Thoracic aorta (tissue), 2 donors: ENCODE measurements at places on chromosomes 2 and 18.

GRCh38 chr2:71336384-71336783 lies 4.8 kb downstream of the ZNF638 start:
- DNase-seq = no peak

DNA sequence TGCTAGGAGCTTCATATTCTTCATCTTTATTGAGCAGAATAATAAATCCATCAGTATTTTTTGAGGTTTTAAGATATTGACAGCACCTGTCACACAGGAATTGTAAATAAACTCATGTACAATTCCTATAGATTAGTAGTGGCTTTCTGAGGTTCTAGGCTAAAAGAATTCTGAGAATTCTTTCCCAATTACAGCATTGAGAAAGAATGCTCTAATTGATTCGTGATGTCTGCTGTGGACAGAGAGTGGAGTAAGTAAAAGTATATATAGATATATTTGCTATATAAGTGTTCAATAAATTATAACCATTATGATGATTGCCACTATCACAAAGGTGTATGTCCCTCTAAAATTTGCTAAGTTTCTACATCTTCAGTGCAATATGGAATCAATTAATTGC lies 186.5 kb upstream of the NRP2 start:
- DNase-seq = no peak

- no peak for DNase-seq
Measured at GRCh38 chr2:51424418-51424817, 392.5 kb upstream of the NRXN1 start.

- no peak for DNase-seq
Measured at GRCh38 chr18:22034276-22034675, 135.1 kb upstream of the GATA6 start.

- DNase-seq = no peak
Measured at GRCh38 chr2:133888621-133889219, 320.5 kb upstream of the NCKAP5 start.

- DNase-seq = no peak
Measured at GRCh38 chr18:11391661-11392060, 217.7 kb upstream of the SLC35G4 start.

- no peak for DNase-seq
Measured at GRCh38 chr2:240424341-240425235, 10.9 kb upstream of the GPC1 start.

GRCh38 chr2:96815326-96816126 lies 542 bp upstream of the CNNM3 start:
- DNase-seq = no peak

- no peak for DNase-seq
Measured at GRCh38 chr2:167100506-167100905, 212.2 kb downstream of the XIRP2 start.

GRCh38 chr18:39051013-39051412 lies 1485.4 kb upstream of the CELF4 start:
- DNase-seq = no peak

GRCh38 chr2:45698554-45698953 lies 47.1 kb downstream of the PRKCE start:
- DNase-seq = no peak

DNA sequence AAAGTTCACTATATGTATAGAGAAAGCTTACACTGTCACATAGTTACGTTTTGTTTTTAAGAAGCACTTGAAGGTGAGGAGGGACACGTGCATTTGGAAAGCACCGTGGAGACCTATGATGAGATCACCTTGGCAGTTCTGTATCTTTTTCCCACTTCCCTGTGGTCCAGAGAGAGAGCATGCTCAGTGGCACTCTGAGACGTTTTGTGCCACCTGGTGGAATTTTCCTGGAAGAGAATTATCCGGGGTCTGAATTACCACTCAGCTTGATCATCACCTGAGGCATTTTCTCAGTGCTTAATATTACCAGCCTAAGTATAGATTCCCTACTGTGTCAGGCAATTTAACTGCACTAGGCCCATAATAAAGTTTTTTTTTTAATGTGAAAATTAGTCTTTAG lies 469.4 kb upstream of the SMIM21 start:
- no peak for DNase-seq
